Esophagus squamous epithelium (tissue), 5 donors: ENCODE measurements at places on chromosomes 3 and 15.

GRCh38 chr3:39121621-39122020, 14.1 kb downstream of the TTC21A start:
- no peak for DNase-seq

- no peak for DNase-seq
These were observed 886.3 kb downstream of the ROBO1 start for GRCh38 chr3:78881501-78881900.

- no peak for DNase-seq
These were observed 98.4 kb upstream of the LRRFIP2 start for GRCh38 chr3:37272741-37273140.

GRCh38 chr3:25038922-25039321, 389.1 kb upstream of the RARB start:
- DNase-seq = no peak

DNA sequence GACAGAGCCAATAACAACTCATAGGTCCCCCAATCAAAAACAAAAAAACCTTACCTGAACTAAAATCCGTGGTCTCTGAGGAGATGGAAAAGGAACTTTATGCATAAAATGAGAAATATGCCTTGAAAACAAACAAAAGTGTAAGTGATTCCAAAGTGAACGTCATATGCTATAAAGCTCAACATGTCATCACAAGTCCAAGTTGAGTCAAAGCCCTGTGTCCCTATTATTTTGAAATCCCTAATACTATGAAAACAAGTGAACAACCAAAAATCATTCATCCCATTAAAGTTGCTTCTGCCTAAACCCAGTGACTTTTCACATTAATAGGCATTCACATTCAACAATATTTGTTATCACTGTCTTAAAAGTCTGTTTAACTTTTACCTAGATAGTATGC, 59.4 kb downstream of the DENND4A start:
- DNase-seq = no peak

DNA sequence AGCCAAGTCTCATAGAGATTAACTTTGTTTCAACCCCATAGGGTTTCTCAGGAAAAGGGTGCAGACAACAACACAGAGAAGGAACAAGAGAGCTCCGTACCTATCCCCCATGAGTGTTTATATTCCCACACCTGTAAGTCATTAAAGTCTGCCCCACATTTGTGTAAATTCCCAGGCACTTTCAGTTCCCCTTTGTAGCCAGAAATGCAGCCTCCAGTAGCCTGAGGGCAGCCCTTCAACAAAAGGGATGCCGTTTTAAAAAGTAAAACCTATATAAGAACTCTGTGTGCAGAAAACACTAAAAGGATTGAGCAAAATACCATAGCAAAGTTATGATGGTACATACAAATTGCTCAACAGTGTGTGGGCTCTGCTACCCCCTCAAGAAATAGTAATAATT, 59.7 kb upstream of the TMEM108 start:
- no peak for DNase-seq

DNA sequence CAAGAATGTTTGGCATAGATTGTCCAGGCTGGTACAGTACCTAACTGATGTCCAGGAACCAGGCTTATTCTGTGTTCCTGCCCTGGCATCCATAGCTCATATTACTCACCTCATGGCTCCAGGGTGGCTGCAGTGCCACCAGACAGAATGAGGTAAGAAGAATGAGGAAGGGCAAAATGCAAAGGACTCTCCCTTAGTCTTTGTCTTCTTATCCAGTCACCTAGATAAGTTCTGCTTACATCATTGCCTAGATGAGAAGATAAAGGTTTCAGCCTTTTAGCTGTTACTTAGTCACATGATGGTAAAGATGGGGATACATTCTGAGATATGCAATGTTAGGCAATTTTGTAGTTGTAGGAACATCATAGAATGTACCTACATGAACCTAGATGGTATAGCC, 45.8 kb downstream of the CHP1 start:
- no peak for DNase-seq

GRCh38 chr3:44511238-44511566, 33.7 kb upstream of the ZNF445 start:
- no peak for DNase-seq

GRCh38 chr3:119177321-119177720, 3.9 kb downstream of the UPK1B start:
- DNase-seq = no peak

- no peak for DNase-seq
These were observed 379.1 kb downstream of the CADM2 start for GRCh38 chr3:85337895-85338294.

DNA sequence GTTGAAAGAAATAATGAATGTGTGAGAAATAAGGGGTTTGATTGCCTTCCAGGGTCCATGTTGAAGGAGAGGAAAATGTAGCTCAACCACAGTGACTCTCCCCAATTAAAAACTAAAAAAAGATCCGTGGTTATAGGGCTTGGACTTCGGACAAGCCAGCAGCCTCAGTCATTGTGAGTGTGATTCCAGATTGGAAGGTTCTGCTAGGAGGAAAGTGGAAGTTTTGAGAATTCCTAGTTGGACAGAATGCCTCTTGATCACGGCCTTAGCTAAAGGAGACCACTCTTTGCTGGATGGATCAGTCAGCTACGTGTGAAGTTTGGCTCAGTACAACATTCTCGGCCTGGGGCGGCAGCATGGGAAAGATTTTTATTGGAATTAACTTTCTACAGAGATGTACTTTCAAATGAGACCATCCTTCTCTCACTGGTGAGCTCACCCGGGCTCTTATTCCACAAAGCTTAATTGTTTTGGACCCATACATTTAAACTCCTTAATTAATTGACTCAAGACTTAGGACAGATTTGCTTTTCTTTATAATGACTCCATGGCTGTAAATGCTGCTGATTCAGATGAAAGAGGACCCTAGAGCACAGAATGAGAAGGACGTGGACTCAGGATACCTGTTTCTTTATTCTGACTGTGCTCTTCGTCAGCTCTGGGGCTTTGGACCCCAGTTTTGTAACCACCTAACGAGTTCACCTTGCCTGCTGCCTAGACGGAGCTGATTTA, 27.5 kb downstream of the FLNB start:
- no peak for DNase-seq

DNA sequence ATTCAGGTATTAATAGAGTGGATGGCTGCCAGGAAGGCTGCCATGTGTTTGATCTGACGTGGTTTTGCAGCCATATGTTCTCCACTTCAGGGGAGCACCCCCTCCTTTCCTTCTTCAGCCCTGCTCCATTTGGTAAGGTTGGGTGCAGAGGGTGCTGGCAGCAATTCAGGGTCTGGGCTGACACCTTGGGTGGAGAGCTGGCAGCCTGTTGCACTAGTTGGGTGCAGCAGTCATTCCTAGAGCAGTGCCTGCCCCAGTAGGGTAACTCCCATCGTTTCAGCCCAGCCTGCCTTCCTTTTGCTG, 1.5 kb downstream of the TYRO3 start:
- no peak for DNase-seq
